ENCODE measurements at places on chromosomes 16 and 17. TPM values are rescaled to one million over a fixed set of nuclear protein-coding genes. Genes with fewer than 3 reads are reported as not detected.

The AURKB gene
- 0.69 TPM for total RNA-seq

The GJD3 gene
- 0.79 TPM for total RNA-seq

The CCDC144A gene
- 11.9 TPM for total RNA-seq

The DNAAF1 gene
- not detected for total RNA-seq

- DNase-seq: no peak
These were observed 32.6 kb downstream of the KLHDC4 start for GRCh38 chr16:87733190-87733589.

GRCh38 chr16:70421014-70421413 lies 17.9 kb downstream of the ST3GAL2 start:
- no peak for DNase-seq

Data from posterior vena cava (tissue), 2 donors.